Foreskin melanocyte (primary cell): ENCODE measurements at places on chromosomes 2 and 18.

GRCh38 chr2:146734042-146734820 lies 1110.6 kb upstream of the ACVR2A start:
- peak; percentile 30 for DNase-seq

- DNase-seq = no peak
These were observed 32.6 kb downstream of the MYL12B start for GRCh38 chr18:3294435-3295080.

DNA sequence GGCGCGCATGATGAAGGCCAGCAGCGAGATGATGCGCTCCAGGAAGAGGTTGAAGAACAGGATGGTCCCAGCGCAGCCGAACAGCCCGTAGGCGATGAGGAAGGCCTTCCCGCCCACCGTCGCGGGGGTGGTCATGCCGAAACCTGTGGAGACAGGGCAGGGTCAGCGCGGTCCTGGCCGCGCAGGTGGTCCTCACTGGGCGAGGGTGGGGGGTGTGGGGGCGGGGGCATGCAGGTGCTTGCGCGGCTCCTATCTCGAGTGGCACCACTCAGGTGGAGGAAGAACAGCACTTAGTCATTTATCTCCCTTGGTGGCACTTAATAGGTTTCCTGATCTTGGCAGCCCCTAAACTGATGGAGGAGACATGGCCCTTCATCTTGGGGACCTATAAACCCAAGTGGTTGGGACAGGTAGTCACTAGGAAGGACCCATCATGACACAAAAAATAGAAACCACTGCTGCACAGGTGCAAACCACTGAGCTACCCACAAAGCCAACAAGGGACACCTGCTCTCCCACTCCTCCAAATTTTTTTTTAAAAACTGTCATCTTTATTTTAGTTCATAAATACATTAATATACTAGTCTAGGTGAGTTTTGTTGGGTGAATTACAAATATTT lies 118.8 kb downstream of the MSH2 start:
- DNase-seq = no peak

DNA sequence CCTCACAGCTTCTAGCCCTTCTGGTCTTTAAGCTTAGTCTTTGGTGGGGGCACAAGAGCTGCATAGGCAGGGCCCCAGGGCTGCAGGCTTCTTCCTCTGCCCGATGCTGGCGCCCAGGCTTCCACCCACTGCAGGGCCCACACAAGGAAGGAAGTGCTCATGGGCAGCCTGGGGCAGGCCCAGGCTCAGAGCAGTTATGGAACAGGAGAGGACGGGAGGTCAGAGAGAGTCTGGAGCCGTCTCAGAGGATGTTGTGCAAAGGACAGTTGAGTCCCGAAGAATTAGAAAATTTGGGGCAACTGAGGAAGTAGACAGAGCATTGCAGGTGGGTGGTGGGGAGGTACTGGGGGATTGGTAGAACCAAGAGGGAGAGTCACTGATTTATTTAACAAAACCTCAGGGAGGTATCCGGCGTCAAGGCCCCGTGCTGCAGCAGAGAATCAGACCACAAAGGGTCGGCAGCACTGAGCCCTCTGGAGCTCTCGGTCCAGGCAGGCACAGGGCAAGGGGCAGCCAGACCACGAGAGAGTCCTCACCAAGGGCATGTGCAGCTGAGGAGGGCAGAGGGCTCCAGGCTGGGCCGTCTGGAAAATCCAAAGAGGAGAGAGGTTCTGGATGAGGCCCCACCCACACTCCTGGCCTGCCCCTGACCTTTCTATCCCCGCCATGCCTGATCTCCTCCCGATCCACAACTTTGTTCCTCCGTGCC lies 110.8 kb upstream of the GLI2 start:
- no peak for DNase-seq

- DNase-seq = no peak
These were observed 292.1 kb downstream of the EXOC6B start for GRCh38 chr2:72533765-72534164.

- DNase-seq = no peak
These were observed 80.9 kb upstream of the IGFBP5 start for GRCh38 chr2:216776066-216776850.

GRCh38 chr2:60504049-60504448 lies 49.4 kb downstream of the BCL11A start:
- no peak for DNase-seq

DNA sequence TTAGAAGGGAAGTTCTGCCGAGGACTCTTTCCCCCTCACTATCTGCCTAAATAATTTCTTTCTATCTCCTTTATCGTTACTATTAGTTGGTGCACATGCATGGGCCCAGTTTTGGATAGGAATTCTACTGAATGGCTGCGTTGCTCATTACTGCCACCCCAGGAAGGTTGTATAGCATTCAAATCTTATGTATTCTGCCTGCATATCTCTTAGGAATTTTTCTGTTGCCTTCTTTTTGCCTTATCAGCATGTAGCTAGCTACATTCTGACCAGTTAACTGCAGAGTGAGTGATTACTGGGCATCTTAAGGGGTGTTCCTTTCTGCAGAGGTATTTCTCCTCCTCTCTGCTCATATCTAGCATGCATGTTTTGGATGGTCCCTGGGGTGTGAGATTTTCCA lies 239.6 kb downstream of the TDRD15 start:
- no peak for DNase-seq

- DNase-seq = no peak
These were observed 287.2 kb upstream of the GYPC start for GRCh38 chr2:126368758-126369157.

DNA sequence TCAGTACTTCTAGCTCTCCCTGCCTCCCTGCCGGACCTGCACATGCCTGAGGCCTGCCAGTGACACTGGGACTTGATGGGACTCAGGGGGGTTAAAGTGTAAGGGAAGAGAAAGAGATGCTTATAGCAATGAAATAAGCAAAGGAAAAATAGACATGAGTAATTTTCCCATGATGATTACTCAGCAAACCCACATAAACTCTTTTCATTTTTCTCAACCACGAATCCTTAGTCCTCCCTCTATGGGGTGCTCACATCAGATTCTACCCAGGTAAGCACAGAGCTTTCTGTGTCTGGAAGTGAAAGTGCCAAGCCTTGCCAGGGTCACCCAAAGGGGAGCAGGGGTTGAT lies 44.8 kb upstream of the ANKRD62 start:
- DNase-seq = peak; percentile 79

- DNase-seq = no peak
These were observed 161.1 kb downstream of the CCBE1 start for GRCh38 chr18:59536166-59536565.

DNA sequence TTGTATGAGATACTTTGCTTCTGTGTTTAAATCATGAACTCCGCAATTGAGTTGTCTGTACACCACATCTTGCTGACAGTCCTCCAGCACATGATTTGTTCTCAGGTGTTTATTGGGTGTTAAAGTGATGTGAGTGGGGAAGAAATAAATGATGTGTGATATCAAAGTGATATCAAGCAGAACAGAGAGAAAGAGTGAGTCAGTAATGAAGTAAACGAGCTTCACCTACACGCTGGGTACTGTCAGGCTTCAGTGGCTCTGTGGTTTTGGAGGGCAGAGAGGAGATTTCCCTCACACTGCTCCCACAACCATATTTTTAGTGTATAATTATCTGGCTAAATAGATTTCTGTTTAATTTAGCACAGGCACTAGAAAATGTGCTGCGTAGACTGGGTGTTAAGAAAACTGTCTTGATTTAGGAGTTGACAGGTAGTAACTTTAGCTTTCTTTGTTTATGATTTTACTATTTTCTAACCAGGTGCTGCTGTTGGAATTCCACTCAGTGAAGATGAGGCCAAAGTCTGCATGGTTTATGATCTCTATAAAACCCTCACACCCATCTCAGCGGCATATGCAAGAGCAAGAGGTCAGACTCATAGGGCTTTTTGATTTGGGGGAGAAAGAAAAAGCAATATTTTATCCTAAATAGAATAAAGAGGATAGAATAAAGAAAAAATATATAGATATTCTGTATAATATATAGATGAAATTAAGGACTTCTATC lies 21.2 kb downstream of the ATIC start:
- no peak for DNase-seq

DNA sequence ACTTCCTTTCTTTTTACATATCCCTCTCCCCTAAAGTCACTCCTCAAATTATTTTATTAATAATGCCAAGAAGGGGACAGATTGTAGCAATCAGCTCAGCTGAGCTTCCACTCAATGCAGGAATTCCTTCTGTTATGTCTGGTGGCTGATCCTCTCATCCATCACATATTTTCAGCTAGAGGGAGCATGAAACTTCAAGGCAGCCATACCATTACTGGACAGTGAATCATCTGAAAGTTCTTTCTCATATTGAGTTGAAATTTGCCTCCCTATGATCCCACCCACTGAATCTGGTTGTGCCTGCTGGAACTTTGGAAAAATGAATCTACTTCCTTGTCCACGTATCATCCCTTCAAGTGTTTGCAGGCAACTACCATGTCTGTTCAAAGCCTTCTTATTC lies 11.2 kb downstream of the ZNF385B start:
- DNase-seq = no peak

DNA sequence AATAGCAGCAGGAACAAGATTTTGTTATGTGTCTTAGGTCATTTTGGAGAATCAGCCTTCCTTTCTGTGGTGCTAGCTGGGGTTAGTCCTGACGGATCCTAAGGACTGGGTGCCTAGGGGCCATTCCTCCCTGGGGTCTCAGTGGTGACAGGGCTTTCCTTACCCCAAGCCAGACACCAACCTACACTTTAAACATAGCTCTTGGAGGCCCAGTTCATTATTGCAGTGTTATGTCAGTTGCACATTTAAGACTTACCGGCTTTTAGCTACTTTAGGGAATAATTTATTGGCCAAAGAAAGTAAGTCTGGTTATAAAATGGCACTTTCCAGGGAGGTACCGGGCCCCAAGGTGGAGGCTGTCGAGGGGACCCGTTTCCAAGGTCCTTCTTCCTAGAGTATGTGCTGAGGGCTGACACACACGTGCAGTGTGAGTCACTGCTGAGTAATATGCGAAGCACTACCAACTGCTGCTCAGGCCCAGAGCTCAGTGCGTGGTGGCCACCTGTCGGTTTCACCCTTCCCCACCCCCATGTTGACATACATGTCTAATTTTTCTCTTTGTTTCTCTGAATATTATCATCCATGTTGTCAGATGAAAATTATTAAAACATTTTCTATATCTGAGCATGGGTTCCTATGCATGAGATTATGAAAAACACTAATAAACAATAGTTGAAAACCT lies 37.0 kb upstream of the GRHL1 start:
- DNase-seq = no peak

- no peak for DNase-seq
These were observed 62.6 kb downstream of the C18orf63 start for GRCh38 chr18:74378179-74378682.

DNA sequence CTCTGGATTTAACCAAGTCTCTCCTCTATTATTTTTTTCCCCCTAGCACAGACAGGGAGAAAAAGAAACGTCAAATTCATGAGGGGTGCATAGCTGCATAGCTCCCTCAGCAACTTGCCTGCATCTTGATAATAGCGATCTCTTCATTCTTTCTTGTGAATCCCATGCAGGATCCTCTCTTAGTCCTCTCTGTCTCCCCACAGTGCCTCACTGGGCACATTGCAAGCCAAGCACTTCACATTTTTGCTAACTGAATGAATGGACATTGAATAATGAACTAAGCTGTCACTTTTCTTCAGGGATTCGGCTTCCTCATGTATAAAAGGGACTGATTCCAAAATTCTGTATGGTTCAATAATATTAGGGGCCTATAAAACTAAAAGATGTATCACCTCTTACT lies 2.9 kb upstream of the EPB41L3 start:
- DNase-seq = peak; percentile 64

DNA sequence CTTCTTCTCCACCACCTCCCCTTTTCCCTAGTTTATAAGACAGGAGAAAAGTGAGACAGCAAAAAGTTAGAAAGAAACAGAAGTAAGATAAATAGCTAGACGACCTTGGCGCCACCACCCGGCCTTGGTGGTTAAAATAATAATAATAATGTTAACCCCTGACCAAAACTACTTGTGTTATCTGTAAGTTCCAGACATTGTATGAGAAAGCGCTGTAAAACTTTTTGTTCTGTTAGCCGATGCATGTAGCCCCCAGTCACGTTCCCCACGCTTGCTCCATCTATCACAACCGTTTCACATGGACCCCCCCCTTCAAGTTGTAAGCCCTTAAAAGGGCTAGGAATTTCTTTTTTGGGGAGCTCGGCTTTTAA lies 1.5 kb upstream of the BUB1 start:
- no peak for DNase-seq

- no peak for DNase-seq
These were observed 38.4 kb upstream of the PAPOLG start for GRCh38 chr2:60717691-60718090.

GRCh38 chr2:104043864-104044263 lies 810.1 kb upstream of the POU3F3 start:
- DNase-seq = no peak

DNA sequence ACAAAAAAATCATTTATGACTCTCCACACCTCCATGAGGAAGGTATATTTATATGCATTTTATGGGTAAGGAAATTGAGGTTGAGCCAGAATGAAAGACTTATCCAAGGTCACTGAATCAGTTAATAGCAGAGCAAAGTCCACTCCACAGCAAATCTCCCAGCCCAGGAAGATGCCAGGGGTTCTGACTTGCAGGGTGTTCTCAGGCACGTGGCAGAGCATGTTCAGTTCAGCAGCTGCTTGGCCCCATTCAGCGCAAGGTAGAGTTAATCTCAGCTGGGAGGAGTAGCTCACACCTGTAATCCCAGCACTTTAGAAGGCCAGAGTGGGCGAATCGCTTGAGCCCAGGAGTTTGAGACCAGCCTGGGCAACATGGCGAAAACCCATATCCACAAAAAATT lies 17.8 kb upstream of the DGKD start:
- DNase-seq = no peak

DNA sequence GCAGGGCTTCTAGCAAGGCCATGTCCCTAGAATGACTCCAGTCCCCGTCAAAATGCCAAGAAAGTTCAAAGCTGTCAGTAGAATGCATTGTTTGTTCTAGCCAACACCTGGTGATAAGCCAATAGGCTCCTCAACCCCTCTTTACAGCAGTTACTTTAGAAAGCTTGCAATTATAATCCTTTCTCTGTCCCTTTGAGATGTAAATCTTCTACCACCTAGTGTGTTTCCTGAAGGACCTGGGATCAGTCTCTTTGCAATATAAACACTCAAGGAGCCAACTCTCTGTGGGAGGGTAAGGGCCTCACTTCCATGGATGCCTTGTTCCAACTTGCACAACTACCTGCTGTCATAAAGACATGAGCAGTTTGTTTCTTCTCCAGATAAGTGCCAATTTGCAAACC lies 301.8 kb downstream of the NBAS start:
- no peak for DNase-seq

- DNase-seq = no peak
These were observed 11.7 kb upstream of the GRHL1 start for GRCh38 chr2:9939587-9940485.

DNA sequence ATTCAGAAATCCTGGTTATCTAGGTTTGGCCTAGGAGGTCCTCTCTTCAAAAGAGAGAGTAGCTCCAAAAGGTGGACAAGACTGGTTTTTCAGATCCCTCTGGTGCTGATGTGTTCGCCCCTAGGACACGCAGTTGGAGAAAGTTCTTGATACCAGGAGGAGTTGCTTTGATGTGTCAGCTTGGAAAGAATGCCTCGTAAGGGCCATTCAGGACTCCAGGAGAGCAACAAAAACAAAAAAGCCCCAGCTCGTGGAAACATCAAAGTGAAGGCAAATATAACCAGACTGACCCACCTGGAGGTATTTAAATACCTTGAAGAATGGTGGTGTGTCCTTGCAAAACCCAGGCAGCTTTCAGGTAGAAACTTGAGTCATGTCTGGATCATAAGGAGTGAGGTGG lies 12.5 kb upstream of the LBH start:
- no peak for DNase-seq
